ENCODE measurements at places on chromosomes 2 and 18.

- DNase-seq = no peak
Measured at GRCh38 chr2:213288913-213289700, 4.8 kb downstream of the SPAG16 start.

DNA sequence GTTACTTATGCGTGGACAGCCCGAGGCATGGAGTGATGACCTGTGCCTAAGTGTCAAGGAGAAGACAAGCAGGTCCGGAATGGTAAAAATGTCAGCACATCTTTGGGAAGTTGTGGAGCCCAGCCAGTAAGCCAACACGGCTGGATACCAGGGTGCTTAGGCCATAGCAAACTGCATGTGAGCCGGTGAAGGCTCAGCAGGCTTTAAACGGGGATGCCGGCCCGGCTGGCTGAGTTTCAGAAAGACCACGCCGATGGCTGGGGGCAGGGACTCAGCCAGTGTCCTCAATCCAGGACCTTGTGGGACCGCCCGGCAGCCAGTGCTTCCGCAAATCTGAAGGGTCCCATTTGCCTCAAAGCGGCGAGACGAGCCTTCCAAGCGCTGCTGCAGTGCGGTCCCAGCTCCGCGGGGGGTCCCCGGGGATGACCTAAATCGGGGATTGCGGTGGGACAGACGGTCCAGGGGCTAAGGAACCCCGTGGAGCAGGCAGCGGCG, 946 bp upstream of the AGAP1 start:
- DNase-seq = no peak

- no peak for DNase-seq
Measured at GRCh38 chr2:73947412-73948018, 20.8 kb downstream of the DGUOK start.

DNA sequence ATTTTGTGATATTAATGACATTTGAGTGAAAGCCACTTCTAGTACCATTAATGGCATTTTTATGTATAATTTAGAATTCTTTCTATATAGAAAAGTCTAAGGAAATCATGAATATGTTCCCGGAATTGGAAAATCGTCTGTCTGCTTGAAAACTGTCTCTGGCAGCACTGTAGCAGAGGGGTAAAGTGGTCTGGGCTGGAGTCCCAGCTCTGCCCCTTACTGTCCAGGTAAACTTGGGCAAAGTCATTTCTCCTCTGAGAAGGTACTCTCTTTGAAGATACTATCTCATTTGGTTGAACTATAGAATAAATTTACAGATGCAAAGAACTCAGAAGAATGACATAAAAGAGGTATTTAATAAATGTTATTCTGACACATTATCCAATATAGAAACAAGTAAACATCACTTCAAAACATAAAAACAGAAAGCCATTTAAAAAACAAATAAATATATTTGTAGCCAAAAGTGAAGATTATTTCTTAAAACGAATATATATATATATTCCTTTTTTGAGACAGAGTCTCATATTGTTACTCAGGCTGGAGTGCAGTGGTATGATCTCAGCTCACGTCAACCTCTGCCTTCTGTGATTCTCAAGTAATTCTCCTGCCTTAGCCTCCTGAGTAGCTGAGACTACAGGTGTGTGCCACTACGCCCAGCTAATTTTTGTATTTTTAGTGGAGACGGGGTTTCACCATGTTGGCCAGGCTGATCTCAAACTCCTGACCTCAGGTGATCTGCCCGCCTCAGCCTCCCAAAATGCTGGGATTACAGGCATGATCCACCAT, 149.8 kb upstream of the ITGA4 start:
- no peak for DNase-seq

DNA sequence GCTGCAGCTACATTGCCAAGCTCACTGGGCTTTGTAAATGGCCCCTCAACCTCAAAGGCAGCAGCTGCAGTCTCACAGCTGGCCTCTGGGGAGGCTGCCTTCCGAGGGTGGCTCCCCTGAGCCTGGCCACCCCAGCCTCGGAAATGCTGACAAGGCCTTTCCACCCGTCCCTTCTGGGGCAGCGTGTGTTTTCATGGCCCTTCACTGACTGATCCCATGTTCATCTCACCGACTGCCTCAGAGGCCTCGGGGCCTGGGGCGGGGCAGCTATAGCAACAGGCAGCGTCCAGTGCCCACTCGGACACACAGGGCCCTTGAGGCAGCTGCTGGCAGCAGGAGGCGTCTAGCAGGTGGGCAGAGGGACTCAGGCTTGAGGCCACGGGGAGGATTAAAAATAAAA, 149.7 kb downstream of the GLI2 start:
- no peak for DNase-seq

DNA sequence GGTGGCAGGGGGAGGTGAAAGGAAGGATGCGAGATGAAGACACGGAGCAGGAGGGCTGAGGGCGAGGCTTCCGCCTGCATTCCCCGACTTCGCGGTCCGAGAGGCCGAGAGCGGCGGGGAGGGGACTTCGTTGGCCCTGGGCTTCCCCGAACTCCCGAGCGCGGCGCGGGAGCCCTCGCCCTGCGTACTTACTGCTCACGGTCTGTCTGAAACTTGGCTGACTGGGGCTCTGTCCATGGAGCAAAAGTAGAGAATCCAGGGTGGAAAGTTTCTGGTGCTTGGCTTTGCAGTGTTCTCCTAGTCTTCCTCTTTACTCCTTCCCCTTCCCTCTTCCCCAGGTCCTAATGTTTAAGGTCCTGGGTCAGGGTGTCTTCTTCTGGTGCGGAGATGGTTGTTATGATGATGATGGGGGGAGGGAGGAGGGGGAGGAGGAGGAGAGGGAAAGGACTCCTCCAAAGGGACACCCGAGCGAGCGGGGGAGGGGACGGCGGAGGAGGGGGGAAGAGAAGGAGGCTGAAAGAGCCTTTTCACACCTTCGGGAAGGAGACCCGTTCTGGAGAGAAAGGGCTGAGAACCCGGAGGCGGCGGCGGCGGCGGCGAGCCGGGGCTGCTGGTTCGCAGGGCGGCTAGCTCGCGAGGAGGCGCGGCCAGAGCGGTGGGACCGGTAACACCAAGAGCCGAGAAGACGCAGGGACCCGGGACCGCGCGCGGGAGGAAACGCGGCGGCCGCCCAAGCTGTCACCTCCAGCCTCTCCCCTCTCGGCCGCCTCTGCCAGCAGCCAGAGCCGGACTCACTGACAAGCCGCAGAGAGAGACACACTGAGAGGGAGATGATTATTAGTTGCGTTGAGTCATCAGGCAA, at the start of gene SATB2:
SATB2 (minus strand) TSS at position 793 of the 862 bp plus-strand sequence. CDS start 1,902 bp downstream, outside the sequence.
- DNase-seq = no peak

- DNase-seq = no peak
Measured at GRCh38 chr18:73487966-73488365, 620.2 kb upstream of the NETO1 start.

GRCh38 chr18:23618862-23619387, 32.6 kb upstream of the NPC1 start:
- DNase-seq = no peak

DNA sequence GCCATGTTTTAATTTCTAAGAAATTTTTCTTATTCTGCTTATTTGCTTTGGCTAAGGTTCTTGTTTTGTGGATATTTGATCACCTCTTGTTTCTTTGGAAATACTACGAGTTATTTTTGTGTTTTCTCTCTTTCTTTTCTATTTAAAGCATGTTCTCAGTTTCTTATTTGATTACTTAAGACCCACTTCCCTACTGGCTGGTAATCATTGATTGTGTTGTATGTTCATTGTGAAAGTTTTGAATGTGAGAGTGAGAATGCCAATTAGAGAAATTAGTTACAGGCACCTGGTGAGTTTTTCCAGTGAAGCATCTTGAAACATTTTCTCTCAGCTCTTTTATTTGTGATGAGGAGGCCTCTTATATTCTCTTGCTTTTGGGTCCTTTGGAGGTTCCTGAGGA, 226.7 kb upstream of the MC4R start:
- no peak for DNase-seq

- DNase-seq = no peak
Measured at GRCh38 chr18:55903911-55904310, 315.9 kb upstream of the TCF4 start.

DNA sequence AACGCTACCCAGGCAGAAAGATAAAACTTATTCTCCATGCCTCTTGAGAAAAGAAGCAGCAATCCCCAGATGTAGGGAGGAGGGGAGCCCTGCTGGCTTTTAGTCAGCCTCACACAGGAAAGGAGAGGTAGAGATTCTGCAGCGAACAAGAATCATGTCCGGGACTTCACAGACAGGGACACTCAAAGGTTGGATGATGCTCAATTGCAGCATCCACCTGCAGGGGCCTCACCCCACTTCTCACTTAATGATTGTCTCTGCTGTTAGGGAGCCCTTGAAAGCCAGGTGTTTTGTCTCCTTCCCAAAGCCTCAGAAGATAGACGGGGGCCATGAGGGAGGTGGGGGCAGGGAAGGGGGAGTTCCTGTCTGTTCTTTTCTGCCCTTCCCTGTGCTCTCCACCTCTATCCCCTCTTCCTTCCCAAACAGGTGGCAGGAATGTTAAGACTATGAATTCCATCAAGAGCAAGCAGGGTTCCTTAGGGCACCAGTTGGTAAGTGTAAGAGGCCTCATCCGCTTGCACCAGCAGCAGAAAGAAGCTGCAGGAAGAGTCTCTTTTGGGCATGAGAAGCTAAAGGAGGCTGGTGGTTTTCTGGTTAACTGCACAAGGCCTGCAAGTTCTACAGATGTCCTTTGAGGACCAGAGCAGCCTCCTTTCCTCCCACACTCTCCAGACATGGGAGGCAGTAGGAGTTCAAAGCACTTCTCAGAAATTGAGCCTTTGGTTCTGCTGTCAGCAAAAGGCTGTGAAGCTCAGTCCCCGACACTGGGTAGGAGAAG, 154.7 kb upstream of the TNP1 start:
- no peak for DNase-seq

GRCh38 chr2:206387808-206388207, 55.5 kb upstream of the ADAM23 start:
- DNase-seq = no peak

DNA sequence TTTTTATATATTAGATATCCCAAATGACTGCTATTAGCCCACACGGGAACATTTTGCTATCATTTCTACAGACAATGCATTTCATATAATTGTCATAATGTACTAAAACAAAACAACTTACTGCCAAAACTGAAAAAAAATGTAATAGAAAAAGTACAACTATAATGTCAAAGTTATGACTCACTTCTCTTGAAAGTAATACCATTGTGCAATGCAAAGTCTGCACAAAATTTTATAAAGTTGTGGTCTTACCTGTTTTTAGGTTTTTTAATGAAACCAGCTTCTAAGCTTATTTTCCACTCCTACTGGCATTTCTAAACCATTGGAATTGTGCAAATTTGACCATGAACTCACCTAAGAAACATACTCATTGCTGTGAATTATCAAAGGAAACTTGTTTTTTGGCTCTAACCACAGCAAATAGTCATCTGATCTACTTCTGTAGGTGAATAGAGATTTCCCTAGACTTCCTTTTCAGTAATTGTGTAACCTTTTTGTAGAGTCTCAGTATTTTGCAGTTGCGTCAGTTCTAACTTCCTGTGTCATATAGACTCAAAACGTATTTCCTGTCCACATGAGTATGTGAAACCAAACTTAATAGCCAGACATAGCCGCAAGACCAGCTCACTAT, 31.9 kb upstream of the TFPI start:
- no peak for DNase-seq

DNA sequence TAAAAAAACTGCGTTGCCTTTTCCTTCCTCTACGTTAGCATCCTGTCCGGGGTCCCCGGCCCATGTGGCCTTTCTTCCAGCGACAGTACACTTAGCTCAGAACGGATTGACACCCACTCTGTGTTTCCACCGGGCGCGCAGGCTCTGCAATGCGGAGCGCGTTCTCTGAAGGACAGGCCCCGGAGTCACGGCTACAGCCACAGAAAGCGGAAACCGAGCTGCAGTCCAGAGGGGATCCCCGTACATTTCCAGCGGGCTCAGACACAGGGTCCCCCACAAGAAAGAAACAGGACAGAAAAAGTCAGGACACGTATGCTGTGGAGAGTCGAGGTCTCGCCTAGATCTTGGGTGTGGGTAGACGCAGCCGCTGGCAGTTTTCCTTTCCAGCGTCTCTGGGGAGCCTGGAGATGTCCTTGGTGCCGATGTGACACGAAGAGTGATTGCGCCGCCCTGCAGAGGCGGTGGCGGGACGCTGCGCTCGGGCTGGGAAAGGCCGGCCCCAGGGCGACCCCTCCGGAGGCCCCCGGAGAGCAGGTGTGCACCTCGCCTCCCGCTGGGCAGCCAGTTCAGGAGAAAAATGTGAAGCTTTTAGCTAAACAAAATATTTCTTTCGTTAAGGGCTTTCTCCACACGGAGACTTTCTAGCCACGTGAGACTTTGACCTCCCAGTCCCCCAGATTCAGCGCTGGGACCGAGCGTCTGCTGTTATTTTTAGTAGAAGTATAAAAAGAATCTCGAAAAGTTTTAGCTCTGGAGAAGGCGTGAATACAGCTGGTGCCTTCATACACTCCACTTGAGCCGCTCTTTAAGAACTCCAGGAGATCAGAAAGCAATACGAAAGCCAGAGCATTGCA, 1.3 kb upstream of the ACKR3 start:
- DNase-seq = peak; percentile 33

Data from activated CD4-positive, alpha-beta T cell treated with anti-CD3 and anti-CD28 coated beads for 24 hours (primary cell).